ENCODE measurements at places on chromosomes 7 and 10.
A peak's percentile ranks its signal among the peaks of the same experiment; 100 is the strongest.

- H3K36me3 ChIP-seq, result no peaks in the 10 kb centered on the region
- H3K27me3 ChIP-seq, result peaks cover 17% of the 10 kb centered on the region
- H3K4me3 ChIP-seq, result no peak overlapping the region
- no peak overlapping the region for H3K27ac ChIP-seq
- DNase-seq, result no peak
Observed at GRCh38 chr7:32072397-32072796, 2.2 kb upstream of the PDE1C start.

DNA sequence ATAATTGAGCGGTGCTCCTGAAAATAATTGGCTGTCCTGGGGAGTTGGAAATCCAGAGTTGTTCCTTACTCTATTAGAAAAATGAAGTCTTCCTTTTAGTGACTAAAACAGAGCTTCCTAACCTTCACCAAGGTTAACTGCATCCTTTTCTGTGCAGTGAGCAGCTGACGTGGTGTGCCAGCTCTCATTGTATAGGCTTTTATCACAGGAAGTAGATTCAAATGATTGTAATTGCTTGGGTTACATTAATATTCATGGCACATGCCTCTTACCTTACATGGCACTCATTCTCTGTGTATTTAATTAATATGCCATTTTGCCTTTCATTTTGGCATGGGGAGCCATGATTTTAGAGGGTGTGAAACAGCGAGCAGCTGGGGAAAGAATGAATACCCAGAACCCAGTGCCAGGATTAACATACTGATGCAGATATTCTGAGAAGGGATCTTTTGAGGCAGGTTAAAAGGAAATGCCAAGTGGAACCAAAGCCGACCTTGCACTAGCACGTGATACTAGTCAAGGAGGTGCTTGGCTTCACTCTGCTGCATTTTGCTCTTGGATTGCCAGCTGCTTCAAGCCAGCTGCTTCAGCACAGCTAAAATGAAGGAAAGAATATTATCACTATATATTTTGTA is 115.3 kb downstream of the ST7 start:
- H3K36me3 ChIP-seq, result no peaks in the 10 kb centered on the region
- H3K27ac ChIP-seq, result no peak overlapping the region
- peaks cover 2% of the 10 kb centered on the region for H3K4me1 ChIP-seq

DNA sequence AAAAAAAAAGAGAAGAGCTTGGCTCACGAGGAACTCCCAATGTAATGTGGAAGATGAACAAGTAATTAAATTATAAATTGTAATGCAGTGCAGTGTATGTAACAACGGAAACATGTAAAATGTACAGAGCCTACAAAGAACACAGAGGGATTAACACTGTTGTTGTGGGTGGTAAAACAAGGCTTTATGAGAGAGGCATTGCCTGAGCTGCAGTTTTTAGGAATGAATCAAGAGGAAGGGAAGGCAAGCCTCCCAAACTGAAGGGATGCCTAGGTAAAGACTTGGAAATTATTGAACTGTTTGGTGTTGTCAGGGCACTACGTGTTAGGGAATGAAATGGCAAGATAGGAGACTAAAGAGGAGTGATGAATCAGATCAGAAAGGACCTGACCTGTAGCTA is 213.7 kb downstream of the HTR7 start:
- DNase-seq, result no peak
- H3K27me3 ChIP-seq, result no peaks in the 10 kb centered on the region
- no peak overlapping the region for H3K4me3 ChIP-seq
- no peaks in the 10 kb centered on the region for H3K36me3 ChIP-seq
- no peaks in the 10 kb centered on the region for H3K4me1 ChIP-seq

DNA sequence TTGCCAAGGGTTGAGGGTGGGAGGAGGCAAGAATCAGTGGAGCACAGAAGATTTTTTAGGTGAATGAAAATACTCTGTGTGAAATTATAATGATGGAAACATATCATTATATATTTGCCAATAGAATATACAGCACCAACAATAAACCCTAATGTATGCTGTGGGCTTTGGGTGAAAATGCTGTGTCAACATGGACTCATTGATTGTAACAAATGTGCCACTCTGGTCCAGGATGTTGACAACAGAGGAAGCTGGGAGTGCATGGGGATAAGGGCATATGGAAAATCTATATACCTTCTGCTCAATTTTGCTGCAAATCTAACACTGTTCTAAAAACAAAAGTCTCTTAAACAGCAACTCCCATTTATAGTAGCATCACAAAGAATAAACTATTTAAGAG is 114.3 kb downstream of the LYZL1 start:
- no peaks in the 10 kb centered on the region for H3K36me3 ChIP-seq
- no peaks in the 10 kb centered on the region for H3K4me1 ChIP-seq
- no peak overlapping the region for H3K4me3 ChIP-seq
- H3K27ac ChIP-seq, result no peak overlapping the region

- H3K27me3 ChIP-seq, result no peaks in the 10 kb centered on the region
- H3K4me1 ChIP-seq, result no peaks in the 10 kb centered on the region
- no peaks in the 10 kb centered on the region for H3K36me3 ChIP-seq
- DNase-seq, result no peak
- H3K27ac ChIP-seq, result peak overlapping the region; percentile 26
Observed at GRCh38 chr10:104259999-104260774, 5.5 kb downstream of the GSTO1 start.

GRCh38 chr7:93817004-93817403 is 73.5 kb downstream of the TFPI2 start:
- H3K27ac ChIP-seq, result no peak overlapping the region
- H3K36me3 ChIP-seq, result no peaks in the 10 kb centered on the region

DNA sequence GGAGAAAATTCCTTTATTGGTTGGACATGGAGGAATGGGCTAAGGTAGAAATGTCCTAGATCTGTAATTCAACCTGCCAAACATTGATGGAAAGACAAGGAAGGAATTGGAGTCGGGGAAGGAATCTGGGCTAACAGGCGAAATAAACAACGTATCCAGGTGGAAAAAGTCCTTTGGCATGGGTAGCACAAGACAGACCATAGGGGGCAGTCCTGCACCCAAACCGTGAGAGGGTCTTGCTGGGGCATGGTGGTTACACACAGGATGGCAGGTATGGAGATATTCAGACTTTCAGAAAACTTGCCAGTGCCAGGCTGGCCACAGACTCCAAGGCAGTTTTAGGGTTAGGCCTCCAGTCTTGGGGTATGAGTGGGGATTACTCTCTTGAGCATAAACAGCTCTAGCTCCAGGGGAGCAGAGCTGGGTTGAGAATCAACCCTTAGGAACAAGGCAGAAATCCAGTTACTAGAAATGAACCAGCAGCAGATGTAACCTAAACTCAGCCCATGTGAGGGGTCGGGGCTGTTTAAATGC is 188.6 kb upstream of the GDF10 start:
- no peak overlapping the region for H3K27ac ChIP-seq
- no peak for DNase-seq
- no peak overlapping the region for H3K4me3 ChIP-seq
- H3K4me1 ChIP-seq, result no peaks in the 10 kb centered on the region
- no peaks in the 10 kb centered on the region for H3K27me3 ChIP-seq
- H3K36me3 ChIP-seq, result no peaks in the 10 kb centered on the region

GRCh38 chr10:89342206-89342958 is 14.6 kb downstream of the IFIT3 start:
- H3K27ac ChIP-seq, result no peak overlapping the region
- H3K4me1 ChIP-seq, result peaks cover 2% of the 10 kb centered on the region
- peak; percentile 32 for DNase-seq
- no peak overlapping the region for H3K4me3 ChIP-seq
- no peaks in the 10 kb centered on the region for H3K27me3 ChIP-seq

DNA sequence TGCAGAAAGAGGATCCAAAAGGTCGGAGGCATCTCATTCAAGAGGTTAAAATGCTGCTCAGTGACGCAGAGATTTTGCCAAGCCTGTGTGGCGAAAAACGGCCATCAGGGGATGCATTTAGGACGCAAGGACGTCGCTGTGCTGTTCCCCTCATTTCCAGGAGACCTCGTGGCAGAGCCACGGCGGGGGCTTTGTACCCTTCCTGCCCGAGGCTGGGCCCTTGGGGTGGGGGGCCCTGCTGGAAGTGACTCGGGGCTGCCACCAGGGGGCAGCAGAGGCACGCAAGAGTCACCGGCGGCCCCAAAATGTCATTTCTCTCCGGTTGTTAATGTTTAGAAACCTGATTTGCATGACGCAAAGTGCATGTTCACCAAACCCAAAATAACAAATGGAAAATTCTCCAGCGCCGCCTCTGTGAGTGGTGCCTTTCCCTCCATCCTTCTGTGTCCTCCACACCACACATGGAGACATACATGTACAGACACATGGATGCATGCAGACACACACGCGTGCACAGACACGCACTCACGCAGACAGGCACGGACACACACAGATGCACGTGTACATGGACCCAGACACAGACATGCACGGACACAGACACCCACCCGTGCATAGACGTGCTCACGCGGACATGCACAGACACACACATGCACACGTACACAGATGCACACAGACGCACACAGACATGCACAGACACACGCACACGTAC is 51.0 kb upstream of the NKX6-2 start:
- H3K36me3 ChIP-seq, result no peaks in the 10 kb centered on the region
- peak; percentile 47 for DNase-seq
- peaks cover 67% of the 10 kb centered on the region for H3K27me3 ChIP-seq
- no peak overlapping the region for H3K27ac ChIP-seq
- H3K4me1 ChIP-seq, result no peaks in the 10 kb centered on the region
- H3K4me3 ChIP-seq, result no peak overlapping the region

- H3K4me3 ChIP-seq, result no peak overlapping the region
- DNase-seq, result no peak
- no peaks in the 10 kb centered on the region for H3K4me1 ChIP-seq
- no peak overlapping the region for H3K27ac ChIP-seq
Observed at GRCh38 chr10:60414111-60414510, 24.4 kb upstream of the ANK3 start.

DNA sequence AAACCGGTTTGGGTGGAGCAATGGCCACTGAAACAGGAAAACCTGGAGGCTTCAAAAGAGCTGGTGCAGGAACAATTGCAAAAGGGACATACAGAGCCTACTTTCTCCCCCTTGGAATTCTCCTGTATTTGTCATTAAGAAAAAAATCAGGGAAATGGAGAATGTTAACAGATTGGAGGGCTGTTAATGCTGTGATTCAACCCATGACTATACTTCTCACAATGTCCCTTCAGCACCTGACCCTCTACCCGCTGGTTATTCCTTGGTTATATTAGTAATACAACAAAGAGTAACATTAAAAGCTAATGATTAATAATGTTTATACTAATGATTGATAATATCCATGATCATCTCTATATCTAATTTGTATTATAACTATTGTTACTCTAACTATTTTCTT is 34.4 kb upstream of the AKR1C2 start:
- H3K4me3 ChIP-seq, result no peak overlapping the region
- H3K27me3 ChIP-seq, result no peaks in the 10 kb centered on the region
- no peaks in the 10 kb centered on the region for H3K36me3 ChIP-seq
- no peaks in the 10 kb centered on the region for H3K4me1 ChIP-seq

GRCh38 chr7:39248041-39248691 is 270.5 kb downstream of the POU6F2 start:
- no peak for DNase-seq
- no peak overlapping the region for H3K4me3 ChIP-seq
- H3K36me3 ChIP-seq, result no peaks in the 10 kb centered on the region
- no peaks in the 10 kb centered on the region for H3K4me1 ChIP-seq

- DNase-seq, result no peak
- H3K4me1 ChIP-seq, result no peaks in the 10 kb centered on the region
- no peak overlapping the region for H3K27ac ChIP-seq
- H3K4me3 ChIP-seq, result no peak overlapping the region
- H3K36me3 ChIP-seq, result no peaks in the 10 kb centered on the region
- peaks cover 11% of the 10 kb centered on the region for H3K27me3 ChIP-seq
Observed at GRCh38 chr10:1197384-1197783, 141.2 kb downstream of the WDR37 start.

GRCh38 chr10:65176994-65177393 is 1655.8 kb downstream of the REEP3 start:
- no peaks in the 10 kb centered on the region for H3K27me3 ChIP-seq
- no peak for DNase-seq
- no peak overlapping the region for H3K27ac ChIP-seq
- H3K4me3 ChIP-seq, result no peak overlapping the region

GRCh38 chr10:47107007-47107747 is 192.8 kb upstream of the GDF10 start:
- no peak overlapping the region for H3K4me3 ChIP-seq
- H3K4me1 ChIP-seq, result no peaks in the 10 kb centered on the region
- DNase-seq, result no peak
- H3K27ac ChIP-seq, result no peak overlapping the region
- no peaks in the 10 kb centered on the region for H3K27me3 ChIP-seq

- H3K4me1 ChIP-seq, result no peaks in the 10 kb centered on the region
- DNase-seq, result no peak
- no peaks in the 10 kb centered on the region for H3K27me3 ChIP-seq
- H3K36me3 ChIP-seq, result no peaks in the 10 kb centered on the region
Observed at GRCh38 chr10:17537281-17537680, 79.9 kb downstream of the HACD1 start.

- no peak for DNase-seq
- H3K4me1 ChIP-seq, result peaks cover 5% of the 10 kb centered on the region
- no peak overlapping the region for H3K4me3 ChIP-seq
- H3K36me3 ChIP-seq, result no peaks in the 10 kb centered on the region
- no peaks in the 10 kb centered on the region for H3K27me3 ChIP-seq
- H3K27ac ChIP-seq, result no peak overlapping the region
Observed at GRCh38 chr10:121570315-121570714, 27.9 kb downstream of the FGFR2 start.

GRCh38 chr7:73477376-73477775 is 43.8 kb downstream of the FZD9 start:
- H3K36me3 ChIP-seq, result no peaks in the 10 kb centered on the region
- H3K27me3 ChIP-seq, result no peaks in the 10 kb centered on the region
- H3K27ac ChIP-seq, result no peak overlapping the region
- DNase-seq, result no peak

DNA sequence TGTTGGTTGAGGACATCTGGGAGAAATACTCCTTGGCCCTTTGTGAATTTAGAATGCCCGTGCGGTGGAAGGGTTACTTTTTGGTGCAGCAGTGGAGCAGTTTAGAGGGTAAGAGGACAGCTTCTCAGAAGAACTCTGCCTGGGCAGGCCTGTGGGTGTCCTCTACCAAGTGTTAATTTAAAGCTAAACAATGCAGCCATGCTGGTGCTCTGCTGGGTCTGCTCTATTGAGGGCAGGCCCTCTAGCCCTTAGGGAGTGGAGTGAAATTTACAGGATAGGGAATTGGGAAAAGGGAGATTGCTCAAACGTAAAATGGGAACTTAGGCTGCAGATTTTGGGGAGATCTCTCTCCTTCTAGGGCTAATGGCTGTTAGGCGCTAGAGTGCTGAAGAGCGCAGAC is 22.1 kb downstream of the BLNK start:
- H3K4me1 ChIP-seq, result no peaks in the 10 kb centered on the region
- H3K27ac ChIP-seq, result no peak overlapping the region
- DNase-seq, result no peak
- H3K27me3 ChIP-seq, result no peaks in the 10 kb centered on the region
- no peak overlapping the region for H3K4me3 ChIP-seq
- H3K36me3 ChIP-seq, result no peaks in the 10 kb centered on the region

GRCh38 chr10:123392182-123392963 is 238.2 kb downstream of the BUB3 start:
- DNase-seq, result no peak
- H3K4me1 ChIP-seq, result no peaks in the 10 kb centered on the region
- H3K36me3 ChIP-seq, result no peaks in the 10 kb centered on the region
- no peaks in the 10 kb centered on the region for H3K27me3 ChIP-seq
- no peak overlapping the region for H3K4me3 ChIP-seq
